ENCODE measurements at places on chromosomes 5 and 9.

- DNase-seq, result peak; percentile 35
Observed at GRCh38 chr9:120386390-120387131, 193.4 kb downstream of the CDK5RAP2 start.

- no peak for DNase-seq
Observed at GRCh38 chr9:91783411-91783810, 166.6 kb downstream of the ROR2 start.

DNA sequence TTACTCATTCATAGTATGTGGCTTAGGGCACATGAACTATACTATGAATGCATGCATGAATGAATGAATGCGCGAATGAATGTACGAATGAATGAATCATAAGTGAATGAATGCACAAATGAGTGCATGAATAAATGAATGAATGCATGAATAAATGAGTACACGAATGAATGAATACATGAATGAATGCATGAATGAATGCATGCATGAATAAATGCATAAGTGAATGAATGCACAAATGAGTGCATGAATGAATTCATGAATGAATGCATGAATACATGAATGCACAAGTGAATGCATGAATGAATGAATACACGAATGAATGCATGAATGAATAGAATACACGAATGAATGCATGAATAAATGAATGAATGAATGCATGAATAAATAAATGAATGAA lies 52.5 kb upstream of the FCN1 start:
- no peak for DNase-seq

DNA sequence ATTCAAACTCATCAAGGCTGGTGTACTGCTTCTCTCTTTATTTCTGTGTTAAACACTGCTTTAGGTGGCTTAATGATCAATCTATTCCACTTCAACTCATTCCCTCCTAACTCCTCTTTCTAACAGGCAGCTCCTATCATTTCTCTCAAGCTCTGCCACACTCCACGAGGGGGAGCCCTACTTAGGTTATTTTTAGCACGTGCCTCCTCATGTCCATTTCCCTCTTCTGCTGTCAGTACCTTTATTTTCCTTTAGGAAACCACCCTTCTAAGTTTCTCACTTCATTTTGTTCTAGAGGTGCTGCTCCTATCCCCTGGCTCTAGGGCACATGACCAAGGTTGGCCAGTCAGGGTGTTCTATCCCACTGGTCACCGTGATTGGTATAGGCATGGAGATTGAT lies 6.7 kb upstream of the BRINP1 start:
- no peak for DNase-seq
